ENCODE measurements at places on chromosomes 4 and X. TPM values are rescaled to one million over a fixed set of nuclear protein-coding genes. Genes with fewer than 3 reads are reported as not detected.

DNA sequence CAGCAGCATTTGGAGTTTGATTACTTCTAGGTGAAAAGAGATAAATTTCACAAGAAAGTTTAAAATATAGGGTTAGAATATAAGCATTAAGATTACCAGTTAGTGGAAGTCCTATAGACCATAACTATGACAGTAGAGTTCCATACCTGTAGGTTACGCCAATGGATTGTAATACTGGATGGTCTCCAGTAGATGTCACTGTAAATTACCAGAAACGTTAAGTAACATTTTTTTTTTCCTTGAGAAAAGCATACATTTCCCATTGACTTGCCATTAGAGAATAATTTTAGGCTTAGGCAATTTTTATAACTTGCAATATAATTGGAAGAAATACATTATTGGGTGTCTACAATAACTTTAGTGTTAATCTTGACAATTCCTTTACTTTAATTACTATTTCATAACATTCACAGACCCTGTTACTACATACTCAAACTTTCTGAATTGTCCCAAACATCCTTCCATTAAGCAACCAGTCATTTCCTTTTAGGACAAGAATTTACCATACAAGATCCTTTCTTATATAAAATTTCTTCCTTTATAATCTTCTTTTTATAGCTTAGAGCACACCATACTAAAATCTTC lies 304.1 kb upstream of the TECRL start:
- DNase-seq, result no peak

EIF1AX gene
- 48.2 TPM for total RNA-seq

SERPINA7 gene
- not detected for total RNA-seq

SUPT20HL1 gene
- total RNA-seq, result not detected

TRPC3 gene
- 0.57 TPM for total RNA-seq

- no peak for DNase-seq
These were observed 8.8 kb upstream of the DGAT2L6 start for GRCh38 chrX:70168238-70169188.

DNA sequence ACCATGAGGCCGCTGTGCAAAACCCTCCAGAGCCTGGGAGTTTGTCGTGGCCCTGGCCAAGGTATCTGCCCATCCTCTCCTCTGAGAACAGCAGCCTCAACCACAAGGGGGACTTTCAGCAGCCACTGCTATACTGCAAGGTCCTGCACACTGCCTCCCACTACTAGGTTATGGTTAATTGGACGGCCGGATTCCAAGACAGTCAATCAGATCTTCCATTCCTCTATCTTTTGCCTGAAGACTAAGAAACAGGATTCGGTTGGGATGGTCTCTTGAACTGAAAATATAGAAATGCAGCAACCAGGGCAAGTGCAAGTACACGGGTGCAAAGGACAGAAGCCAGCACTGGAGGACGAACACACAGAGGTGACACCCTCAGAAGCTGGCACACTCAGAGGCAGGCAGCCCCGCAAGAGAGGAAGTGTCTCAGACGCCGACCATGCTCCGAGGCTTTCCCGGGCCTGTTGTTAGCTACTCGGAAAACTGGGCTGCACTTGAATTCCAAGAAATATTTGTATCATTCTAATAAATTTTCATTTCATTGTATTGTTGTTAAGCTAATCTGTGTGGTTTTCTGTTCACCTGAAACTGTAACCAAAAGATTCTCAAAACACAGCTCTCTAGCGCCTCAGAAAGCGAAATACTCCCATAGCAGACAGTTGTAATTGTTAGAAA lies 63.3 kb downstream of the AFAP1 start:
- DNase-seq, result no peak

- no peak for DNase-seq
These were observed 1.5 kb upstream of the FAM193A start for GRCh38 chr4:2534904-2535375.

GRCh38 chrX:119459181-119459580 lies 9.1 kb upstream of the SLC25A5 start:
- no peak for DNase-seq

DNA sequence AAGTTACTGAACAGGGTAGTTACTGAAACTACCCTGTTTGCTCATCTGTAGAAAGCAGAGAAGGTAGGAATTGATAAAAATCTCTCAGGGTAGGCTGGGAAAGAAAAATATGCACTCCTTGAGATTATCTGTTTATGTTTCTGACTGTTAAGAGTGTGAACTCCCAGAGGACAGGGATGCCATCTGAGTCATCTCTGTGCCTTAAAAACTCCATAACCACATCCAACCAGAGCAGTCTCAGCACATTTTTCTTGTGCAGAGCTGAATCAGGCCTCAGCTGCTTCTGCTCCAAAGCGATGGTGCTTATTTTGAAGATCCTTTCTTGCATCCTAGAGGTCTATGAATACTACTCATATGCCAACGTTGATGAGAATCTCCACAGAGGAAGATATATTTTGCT lies 9.9 kb downstream of the CENPVL3 start:
- no peak for DNase-seq

DNA sequence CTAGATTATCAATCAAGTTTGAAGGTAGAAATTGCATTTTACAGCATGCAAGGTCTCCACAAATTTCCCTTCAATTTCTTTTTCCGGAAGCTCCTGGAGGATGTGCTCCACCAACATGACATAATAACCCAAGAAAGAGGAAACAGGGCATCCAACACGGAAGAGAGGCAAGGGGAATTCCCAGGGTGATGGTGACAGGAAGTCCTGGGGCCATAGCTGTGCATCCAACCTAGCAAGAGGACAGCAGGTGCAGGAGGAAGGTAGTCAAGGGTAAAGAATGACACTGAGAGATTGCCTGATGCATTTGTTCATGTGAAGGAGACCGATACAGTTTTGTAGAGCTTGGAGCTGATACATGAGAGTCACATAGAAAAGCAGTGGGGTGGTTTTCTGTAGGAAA lies 115.7 kb upstream of the LSM6 start:
- no peak for DNase-seq

GRCh38 chr4:177803151-177803550 lies 360.9 kb upstream of the AGA start:
- no peak for DNase-seq

SLC39A8 gene
- 6.1 TPM for total RNA-seq

DNA sequence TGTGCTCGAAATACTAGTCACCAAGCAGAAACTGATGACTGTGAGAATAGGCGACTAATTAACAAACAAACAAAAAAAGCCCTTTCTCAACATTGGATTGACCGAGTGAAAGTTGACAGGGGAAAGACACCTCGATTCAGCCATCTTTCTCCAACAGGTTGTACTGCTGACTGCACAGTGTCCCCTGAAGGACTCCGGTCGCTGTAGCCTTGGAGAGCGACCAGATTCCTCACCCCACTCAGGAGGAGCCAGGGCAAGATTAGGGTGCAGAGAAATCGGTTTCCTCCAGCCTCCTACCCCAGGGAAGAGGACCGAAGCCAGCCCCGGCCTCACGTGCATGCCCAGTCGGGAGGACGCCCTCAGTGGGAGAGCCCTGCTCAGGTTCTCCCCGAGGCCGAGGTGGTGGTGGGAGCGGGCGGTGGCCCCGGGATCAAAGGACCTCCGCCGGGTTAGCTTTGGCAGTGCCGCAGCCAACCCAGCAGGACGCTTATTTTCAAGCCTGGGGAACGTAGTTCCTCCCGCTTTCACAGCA lies 1.1 kb upstream of the RAP1GDS1 start:
- DNase-seq, result no peak

DNA sequence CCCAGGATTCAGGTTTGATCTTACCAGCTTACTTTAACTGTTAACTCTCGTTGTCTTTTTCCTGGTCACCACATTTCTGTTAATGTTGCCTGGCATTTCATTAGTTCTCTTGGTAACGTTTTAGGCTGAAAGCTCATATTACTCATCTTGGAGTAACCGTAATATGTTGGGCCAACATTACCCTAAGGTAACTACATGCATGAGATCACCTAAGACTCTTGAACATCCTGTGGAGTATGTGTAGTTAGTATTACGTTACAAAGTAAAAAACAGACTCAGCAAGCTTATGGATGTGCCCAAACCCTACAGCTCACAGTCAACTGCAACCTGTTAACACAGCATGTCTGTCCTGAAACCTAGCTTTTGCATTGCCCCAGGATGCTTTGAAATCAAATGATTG lies 203.3 kb upstream of the HS3ST1 start:
- no peak for DNase-seq

CABS1 gene
- not detected for total RNA-seq

- no peak for DNase-seq
These were observed 177.1 kb downstream of the NHS start for GRCh38 chrX:17552044-17552650.

- DNase-seq, result no peak
These were observed 57.5 kb downstream of the OPHN1 start for GRCh38 chrX:68375803-68376202.

BDH2 gene
- 37.4 TPM for total RNA-seq

P2RY4 gene
- total RNA-seq, result not detected

DNA sequence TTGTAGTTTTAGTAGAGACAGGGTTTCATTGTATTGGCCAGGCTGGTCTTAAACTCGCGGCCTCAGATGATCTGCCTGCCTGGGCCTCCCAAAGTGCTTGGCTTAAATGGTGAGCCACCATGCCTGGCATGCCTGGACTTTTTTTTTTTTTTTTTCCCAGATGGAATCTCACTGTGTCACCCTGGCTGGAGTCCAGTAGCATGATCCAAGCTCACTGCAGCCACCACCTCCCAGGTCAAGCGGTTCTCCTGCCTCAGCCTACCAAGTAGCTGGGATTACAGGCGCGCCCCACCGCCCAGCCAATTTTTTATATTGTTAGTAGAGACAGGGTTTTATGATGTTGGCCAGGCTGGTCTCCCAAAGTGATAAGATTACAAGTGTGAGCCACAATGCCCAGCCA lies 8.4 kb downstream of the UBE2K start:
- no peak for DNase-seq

- no peak for DNase-seq
These were observed 42.4 kb downstream of the PTTG2 start for GRCh38 chr4:38002451-38003071.

DNA sequence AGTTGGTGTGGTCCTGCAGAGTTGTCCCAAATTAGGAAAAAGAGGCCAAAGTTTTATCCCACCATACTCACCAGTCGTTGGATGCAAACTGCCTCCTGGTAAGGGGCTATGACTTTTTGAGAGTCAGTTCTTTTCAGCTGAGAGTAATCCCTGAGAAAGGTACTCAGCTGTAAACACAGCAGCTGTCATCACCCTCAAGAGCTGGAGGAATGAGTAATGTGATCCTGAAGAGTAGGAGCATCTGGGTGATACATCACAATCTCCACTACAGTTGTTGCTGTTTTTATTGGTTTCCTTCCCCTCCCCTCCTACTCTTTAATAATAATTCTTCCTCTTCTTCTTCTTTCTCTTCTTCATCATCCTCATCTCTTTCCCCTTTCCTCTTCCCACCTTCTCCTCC lies 5.7 kb downstream of the MAGEE1 start:
- DNase-seq, result no peak

LANCL3 gene
- total RNA-seq, result 0.83 TPM

SPACA5 gene
- total RNA-seq, result not detected

GRCh38 chrX:150486011-150486410 lies 82.4 kb upstream of the MTM1 start:
- no peak for DNase-seq

DNA sequence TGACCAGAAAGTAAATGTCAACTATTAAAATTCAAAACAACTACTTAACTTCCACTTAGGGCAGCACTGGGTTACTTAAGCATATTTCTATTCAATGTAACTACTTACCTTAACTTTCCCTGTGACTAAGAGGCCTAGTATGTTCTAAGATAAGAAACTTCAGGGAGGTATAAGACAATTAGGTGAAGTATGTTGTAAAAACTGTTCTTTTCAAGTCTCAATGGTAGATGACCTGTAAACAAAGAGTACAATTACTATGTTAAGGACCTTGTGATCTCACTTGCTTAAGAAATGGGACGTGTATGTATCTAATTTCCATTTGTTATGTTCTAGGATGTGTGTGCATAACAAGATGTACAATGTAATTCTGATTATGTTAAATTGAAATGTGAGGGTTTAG lies 960.5 kb downstream of the CCSER1 start:
- no peak for DNase-seq

DNA sequence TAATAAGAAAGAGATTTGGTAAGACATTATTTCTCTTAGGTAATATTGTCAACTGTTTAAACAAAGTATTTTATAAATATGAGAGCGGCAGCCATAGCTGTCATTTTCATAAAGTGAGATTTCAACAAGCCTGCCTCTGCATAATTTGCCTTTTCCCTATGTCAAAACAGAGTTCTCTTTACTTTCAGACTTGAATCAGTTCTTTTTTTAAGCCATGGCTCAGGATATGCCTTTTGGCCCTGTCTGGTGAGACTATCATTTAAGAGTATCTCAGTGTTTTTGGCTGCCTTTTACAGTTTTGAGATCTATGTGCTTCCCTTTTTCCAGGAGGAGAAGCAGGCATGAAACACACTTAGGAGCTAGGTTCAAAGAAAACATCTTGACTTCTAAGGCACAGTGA lies 7.5 kb upstream of the GUCY1A1 start:
- DNase-seq, result no peak

- DNase-seq, result no peak
These were observed 117.4 kb upstream of the NALF2 start for GRCh38 chrX:69386681-69387080.

Data from esophagus muscularis mucosa (tissue), 4 donors.